ENCODE measurements at places on chromosomes 7 and 10. TPM values are rescaled to one million over a fixed set of nuclear protein-coding genes. Genes with fewer than 3 reads are reported as not detected.

Gene SRRT
- total RNA-seq, result 204 TPM

Gene MMP21
- not detected for total RNA-seq

- no peak for DNase-seq
Measured at GRCh38 chr7:81294897-81295515, 376.2 kb upstream of the SEMA3C start.

DNA sequence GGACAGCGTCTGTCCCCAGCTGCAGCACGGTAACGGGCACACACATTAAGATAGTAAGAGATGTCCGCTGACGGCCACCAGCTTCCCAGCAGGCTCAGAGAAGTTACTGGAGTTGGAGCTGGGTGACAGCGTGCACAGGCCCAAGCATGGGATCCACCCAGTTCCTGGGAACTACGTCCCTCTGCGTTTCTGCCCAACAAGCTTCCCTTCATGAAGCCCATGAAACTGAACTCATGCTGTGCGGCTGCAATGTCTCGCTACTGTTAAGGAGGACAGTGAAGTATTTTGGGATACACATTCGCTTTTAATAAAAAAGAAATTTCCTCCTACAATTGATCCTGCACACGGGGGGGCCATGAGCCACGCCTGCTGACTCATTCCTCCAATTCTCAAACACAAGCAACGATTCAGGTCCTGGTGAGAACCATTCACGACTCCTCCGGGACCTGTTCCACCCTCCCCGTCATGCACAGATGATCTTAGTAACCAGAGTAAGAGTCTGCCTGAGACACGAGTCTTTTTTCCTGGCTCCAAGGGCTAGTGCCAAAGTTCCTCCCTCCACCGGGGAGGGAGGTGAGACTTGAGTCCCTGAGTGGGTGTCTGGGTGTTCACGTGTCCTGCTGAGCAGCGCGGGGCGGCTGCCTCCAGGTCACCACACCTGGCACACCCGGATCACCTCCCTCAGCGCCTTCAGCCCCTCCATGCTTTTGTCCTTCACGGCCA, 2.6 kb downstream of the PSMG3 start:
- peak; percentile 78 for DNase-seq

Gene IFRD1
- 35.9 TPM for total RNA-seq

Gene AQP1
- 47.4 TPM for total RNA-seq

Gene FAM237B
- not detected for total RNA-seq

GRCh38 chr10:79349072-79349491, 1.8 kb downstream of the PPIF start:
- peak; percentile 18 for DNase-seq

Gene COL17A1
- 249 TPM for total RNA-seq

Gene WDR86
- total RNA-seq, result not detected

Gene TBL2
- 50.2 TPM for total RNA-seq

Gene PPP1R9A
- 20.2 TPM for total RNA-seq

Gene MGAM2
- 26.4 TPM for total RNA-seq

DNA sequence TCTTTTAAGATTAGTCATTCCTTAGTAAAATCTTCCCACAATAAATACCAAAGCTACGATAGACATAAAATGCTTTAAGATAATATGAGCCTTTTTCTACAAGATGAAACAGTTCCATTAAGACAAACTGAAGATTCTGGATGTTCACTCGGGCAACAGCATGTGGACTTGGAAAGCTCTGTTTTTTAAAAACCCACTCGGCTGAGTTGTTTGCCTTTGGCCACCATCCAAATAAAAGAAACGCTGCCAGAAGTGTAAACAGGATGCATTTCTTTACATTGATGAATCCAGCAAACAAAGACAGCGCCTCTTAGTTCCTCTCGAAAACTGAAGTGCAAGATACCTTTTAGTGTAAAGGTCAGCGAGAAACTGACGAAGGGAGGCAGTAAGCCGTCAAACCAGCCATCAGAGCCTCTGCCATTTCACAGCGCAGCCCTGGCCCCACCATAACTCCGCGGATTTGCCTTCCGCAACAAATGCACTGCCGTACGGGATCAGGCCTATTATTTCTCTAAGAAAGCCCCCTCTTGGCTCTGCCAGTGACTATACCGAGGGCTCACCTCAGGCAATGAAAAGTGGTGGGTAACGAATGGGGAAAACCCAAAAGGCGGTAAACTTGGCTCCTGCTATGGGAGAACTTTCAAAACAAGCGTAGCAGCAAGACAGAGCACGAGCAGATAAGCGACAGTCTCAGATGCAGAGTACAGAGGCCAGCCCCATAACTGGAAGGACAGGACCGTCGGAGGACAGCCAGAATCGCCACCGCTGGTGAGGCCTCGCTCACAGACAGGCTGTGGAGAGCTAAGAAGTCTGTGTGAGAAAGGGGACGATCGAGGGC, 41.4 kb downstream of the GNA12 start:
- DNase-seq, result no peak

Gene CDHR3
- total RNA-seq, result 7.7 TPM

DNA sequence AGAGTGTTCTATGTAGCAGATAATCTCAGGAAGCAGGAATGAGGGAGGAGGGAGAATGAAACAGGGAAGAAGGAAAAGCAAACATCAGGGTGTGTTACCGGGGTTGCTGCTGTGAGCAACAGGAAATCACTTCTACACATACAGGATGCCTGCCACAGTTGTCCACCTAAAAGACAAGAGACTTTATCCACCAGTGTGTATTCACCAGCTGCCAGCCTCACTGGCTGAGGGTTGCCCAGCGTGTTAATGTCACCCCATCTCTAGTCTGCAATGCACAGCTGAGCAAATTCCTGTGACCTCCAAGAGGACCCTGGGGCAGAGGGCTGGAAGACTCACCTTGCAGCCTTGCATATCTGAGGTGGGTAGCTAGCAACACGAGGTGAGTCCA, 183.7 kb downstream of the GPAM start:
- DNase-seq, result no peak

GRCh38 chr7:38700116-38700515, 68.9 kb upstream of the AMPH start:
- DNase-seq, result no peak

GRCh38 chr10:129660569-129660968, 193.5 kb downstream of the MGMT start:
- no peak for DNase-seq

Gene GPR15LG
- total RNA-seq, result 560 TPM

Gene GPNMB
- 43.3 TPM for total RNA-seq

- DNase-seq, result no peak
Measured at GRCh38 chr10:16360001-16360400, 76.8 kb upstream of the PTER start.

Gene PCDH15
- total RNA-seq, result not detected

- no peak for DNase-seq
Measured at GRCh38 chr7:16417906-16418305, 3.4 kb downstream of the CRPPA start.

DNA sequence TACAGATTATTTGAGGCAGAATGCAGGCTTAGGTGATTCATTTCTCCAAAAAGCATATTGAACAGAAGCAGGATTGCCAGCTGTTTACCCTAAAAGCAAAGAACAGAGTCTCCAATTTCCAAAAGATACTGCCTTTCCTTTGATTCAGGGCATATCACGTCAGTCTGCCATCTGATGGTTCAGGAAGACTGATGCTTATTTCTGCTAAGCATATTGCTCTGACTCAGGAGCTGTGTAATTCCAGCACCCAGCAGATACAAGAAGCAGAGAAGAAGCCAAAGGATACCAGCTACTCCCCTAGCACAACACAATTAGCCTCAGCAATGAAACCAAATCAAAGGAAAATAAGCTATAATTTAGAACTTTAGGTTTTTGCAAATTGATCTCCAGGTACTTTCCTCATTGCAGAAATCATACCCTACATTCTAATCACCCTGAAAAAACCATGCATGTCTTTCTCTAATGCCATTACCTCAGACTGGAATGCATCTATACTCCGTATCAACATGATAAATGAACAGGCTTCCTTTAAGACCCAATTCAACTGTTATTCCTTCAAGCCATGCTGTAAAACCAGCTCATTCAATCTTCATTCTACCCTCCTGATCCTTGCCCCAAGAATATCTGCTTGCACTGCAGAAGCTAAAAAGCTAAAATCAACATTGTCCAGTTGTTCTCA, 55.1 kb downstream of the ABI1 start:
- no peak for DNase-seq

- DNase-seq, result peak; percentile 96
Measured at GRCh38 chr10:58267713-58268453, at the start of gene IPMK. TSS of gene IPMK (minus strand) at chr10:58267894. CDS start at chr10:58267611, 283 bp downstream.

Gene EBLN1
- total RNA-seq, result not detected

DNA sequence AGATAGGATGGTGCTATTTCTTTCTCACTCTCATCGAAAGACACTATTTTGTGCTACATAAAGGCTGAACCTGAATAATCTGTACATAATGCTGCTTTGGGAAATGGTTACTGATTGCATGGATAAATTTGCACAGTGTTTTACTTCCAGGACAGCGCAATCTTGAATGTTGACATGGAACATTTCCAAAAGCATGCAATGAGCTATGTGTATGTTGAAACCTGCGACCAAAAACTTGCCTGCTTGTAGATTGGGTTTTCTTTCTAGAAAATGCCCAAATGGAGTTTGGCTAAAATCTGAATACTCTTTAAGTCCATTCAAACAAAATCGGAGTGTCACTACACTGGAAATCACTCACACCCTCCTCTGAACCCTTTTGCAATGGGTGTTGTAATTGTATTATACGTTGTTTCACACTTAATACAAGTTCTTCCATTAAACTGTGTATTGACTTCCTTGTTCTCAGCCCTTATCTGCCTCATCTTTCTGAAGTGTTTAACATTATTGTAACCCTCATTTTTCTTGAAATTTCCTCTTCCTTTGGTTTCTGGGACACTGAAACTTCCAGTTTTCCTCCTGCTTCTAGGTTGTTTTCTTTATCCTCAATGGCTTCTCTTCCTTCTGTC, 73.7 kb upstream of the CAPZA2 start:
- no peak for DNase-seq

- DNase-seq, result no peak
Measured at GRCh38 chr7:39594988-39595620, 28.3 kb upstream of the RALA start.

- no peak for DNase-seq
Measured at GRCh38 chr10:132234860-132235259, 48.1 kb downstream of the DPYSL4 start.

- DNase-seq, result no peak
Measured at GRCh38 chr7:153402721-153403541, 643.4 kb downstream of the ACTR3B start.

DNA sequence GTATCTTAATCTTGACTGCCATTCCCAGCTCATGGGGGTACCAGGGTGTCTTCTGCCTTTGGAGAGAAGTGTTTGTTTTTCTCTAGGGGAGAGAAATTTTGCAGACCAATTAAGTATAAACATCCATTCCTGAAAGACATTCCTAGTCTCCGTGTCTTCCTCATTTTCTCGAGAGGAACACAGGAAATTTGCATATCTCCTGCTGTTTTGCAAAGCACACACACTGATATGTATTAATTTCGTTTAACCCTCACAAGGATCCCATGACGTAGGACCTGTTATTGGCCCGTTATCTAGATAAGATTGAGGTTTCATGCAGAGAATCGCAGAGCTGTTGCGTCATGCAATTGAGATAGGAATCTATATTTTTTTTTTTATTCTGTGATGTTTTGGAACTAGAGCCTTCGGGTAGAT, 944 bp downstream of the RHBDD2 start:
- DNase-seq, result no peak

DNA sequence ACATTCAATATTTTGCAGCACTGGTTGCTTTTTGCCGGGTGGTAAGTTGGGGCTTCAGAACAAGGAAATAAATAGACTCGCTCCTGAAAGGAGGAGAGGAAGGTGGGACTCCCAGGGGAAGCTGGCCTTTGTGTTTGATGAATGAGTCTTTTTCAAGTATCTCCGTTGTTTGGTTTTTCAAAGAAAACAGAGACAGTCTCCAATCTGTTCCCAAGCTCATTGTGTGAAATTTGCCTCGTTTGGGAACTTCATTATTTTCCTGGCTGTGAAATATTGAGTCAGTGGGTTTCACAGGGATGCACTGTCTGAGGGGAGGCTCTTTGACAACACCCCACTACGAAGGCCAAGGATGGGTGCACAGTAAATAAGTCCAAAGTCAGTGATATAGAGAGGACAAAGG, 38.7 kb upstream of the KIAA1217 start:
- no peak for DNase-seq

Gene TMEM225B
- 0.74 TPM for total RNA-seq

- no peak for DNase-seq
Measured at GRCh38 chr10:102208311-102209035, 17.6 kb upstream of the ELOVL3 start.

- no peak for DNase-seq
Measured at GRCh38 chr10:115969591-115969990, 303.4 kb downstream of the GFRA1 start.

GRCh38 chr10:92047215-92047614, 123.6 kb downstream of the BTAF1 start:
- no peak for DNase-seq

DNA sequence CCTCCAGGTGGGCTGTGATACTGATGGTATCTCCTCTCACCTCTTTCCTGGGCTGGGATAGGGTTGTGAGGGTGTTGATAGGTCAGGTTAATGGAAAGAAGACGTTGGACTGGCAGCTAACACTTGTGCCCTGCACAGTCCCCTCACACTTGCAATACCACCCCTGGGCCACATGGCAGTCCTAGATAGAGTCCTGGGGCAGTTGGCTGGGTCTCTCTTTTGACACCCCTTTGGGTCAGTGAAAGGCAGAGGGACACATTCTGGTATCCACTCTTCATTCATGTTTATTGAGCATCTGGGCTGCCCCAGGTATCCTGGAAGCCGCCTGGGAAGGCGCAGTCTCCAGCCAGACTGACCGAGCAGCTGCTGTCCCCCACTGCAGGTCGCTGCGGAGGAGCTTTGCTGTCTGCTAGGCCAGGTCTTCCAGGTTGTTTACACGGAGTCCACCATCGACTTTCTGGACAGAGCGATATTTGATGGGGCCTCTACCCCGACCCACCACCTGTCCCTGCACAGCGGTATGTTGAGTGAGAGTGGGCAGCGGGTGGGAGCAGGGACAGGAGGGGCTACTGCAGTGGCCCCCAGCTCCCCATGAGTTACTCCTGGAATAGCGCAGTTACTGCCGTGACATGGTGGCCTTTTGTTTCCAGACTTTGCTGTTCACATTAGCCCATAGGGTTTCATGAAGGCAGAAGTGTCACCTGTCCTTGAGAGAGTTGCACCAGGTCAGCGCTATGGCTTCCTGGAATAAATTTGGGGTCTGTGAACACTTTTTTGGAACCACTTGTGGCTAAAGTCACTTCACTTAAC, 19.1 kb downstream of the NACAD start:
- no peak for DNase-seq

Data from colonic mucosa (tissue), 4 donors.